ENCODE measurements at places on chromosomes 5 and 9. TPM values are rescaled to one million over a fixed set of nuclear protein-coding genes. Genes with fewer than 3 reads are reported as not detected.

CNTLN gene
- total RNA-seq = 0.40 TPM

GFRA3 gene
- not detected for total RNA-seq

SKP1 gene
- 284 TPM for total RNA-seq

FAM221B gene
- not detected for total RNA-seq

STPG3 gene
- 0.62 TPM for total RNA-seq

IFNA2 gene
- not detected for total RNA-seq

NOL6 gene
- total RNA-seq = 34.6 TPM

TAF1L gene
- total RNA-seq = not detected

Measured in T-helper 17 cell (primary cell).